ENCODE measurements at places on chromosomes 12 and 14. TPM values are rescaled to one million over a fixed set of nuclear protein-coding genes. Genes with fewer than 3 reads are reported as not detected.

- no peak for DNase-seq
Observed at GRCh38 chr14:50301914-50302313, 10.1 kb downstream of the L2HGDH start.

CCDC197 gene
- not detected for total RNA-seq

ZNF891 gene
- 5.0 TPM for total RNA-seq

DNA sequence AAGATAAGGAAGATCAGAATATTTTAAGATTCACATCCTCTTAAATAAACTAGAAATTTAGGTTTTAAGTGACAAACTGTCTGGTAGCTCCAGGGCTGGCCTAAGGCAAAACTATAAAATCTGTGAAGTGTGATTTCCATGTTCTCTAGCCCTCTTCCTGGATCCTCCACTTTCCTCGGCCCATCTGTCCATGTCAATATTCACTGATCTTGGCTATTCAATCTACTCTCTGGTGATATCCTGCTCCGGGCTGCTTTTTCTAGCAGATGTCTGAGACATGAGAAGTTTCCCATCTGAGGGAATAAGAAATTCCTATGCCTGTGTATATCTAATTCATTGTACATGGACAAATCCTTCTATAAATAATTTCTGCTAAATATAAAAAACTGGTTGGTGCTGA is 500.4 kb downstream of the GALC start:
- no peak for DNase-seq

INHBE gene
- 3.4 TPM for total RNA-seq

DNA sequence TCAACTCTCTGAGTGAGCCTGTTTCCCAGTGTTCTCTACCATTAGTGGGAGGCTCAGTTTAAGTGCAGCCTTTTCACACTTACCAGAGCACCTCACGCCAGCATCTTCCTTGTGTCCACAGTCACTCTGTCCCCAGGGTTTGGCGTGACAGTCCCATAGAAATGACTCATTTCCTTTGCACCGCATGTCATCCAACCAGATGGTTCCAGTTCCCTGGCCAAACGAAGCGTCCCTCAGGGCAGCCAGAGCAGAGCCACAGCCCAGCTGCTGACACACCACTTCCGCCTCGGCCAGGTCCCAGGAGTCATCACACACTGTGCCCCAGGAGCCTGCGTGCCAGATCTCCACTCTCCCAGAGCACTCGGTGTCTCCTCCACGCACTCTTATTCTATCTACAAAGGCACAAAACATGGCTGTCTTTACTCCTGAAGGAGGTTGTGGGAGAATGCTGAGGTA is 65.4 kb downstream of the ACSM4 start:
- DNase-seq, result no peak

DNA sequence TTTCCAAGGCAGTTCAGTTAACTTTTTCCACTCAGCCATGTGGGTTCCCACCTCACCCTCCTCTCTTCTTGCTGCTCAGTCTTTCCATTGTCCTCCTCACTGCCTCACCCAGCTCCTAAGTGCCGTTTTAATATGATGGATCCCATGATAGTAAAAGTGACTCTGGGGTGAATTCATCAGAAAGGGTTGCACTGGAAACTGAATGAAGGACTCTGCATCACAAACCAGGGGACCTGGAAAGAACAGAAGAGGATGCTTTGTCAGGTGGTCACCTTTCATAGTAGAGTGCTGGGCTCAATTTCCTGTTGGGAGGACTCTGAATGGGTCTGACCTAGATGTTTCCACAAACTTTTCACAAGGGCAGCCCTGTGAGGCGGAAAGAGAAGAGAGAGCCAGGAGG is 67.8 kb upstream of the SLC8A3 start:
- DNase-seq, result no peak

- no peak for DNase-seq
Observed at GRCh38 chr12:97595426-97595831, 132.8 kb downstream of the RMST start.

FAM90A1 gene
- not detected for total RNA-seq

KRT85 gene
- not detected for total RNA-seq

DNA sequence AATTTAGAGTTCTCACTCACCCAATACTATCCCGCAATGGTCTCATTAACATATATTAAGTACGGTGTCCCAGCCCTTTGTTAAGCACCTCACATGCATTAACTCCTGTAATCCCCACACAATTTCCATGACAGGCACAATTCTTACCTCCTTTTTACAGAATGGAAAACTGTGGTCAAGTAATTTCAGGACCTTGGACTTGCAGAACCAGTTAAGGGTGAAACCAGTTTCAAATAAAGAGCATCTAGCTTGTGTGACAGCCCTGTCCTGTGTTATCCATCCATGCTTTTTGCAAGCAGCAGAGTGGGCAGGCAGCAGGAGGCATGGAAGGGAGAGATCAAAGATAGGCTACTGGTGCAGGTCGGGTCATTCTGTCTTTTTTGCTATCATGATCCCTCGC is 470.8 kb downstream of the NELL2 start:
- DNase-seq, result no peak

ADSS1 gene
- total RNA-seq, result 2.1 TPM

DNA sequence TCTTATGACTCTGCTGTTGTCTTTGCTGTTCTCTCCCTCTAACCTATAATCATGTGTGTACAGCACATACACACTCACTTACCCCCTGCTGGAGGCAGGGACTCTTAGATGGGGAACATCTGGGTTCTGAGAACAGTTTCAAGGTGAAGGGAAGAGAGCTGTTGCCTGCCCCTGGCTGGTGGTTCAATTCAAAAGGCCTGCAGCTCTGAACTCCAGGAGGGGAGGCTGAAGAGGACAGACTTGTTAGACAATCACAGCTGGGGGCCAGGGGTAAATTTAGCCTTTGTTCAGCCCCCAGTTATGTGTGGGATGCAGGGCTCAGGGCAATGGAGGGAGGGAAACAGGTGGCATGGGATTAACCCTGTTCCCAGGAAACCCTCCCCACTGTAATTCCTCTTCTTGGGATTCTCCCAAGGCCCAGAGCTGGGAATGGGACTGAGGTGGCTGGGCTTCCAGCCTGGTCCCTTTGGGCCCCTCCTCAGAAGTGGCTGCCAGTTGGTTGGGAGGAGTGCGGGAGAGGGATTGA is 1.9 kb downstream of the MYL6B start:
- DNase-seq, result peak; percentile 39

DNA sequence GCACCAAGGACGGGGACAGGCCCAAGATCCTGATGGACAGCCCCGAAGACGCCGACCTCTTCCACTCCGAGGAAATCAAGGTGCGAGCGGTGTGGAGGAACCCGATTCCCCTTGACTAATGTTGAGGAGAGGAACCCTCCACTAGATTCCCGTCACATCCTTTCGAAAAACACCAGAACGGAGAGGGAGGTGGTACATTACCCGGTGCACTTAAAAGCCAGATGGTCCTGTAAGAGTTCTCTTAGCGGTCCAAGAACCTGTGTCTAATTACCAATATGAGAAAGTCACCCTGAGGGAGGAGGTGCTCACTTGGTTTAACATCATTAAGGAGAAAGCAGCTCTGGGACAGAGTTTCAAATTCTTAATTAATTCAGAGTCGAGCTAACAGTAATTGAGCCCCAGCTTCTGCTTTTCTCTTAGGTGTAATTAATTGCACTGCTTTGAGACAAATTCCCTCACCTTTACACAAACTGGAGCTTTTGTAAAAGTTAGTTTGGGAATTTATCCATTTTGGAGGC is 450 bp downstream of the PRKAB1 start:
- peak; percentile 32 for DNase-seq

GRCh38 chr14:69107407-69108003 is 45.4 kb downstream of the DCAF5 start:
- peak; percentile 51 for DNase-seq

All from OCI-LY7 (cell line).